ENCODE measurements at places on chromosomes 13 and 19.
A peak's percentile ranks its signal among the peaks of the same experiment; 100 is the strongest.

GRCh38 chr13:111883571-111884343, 183.2 kb upstream of the SOX1 start:
- DNase-seq, result no peak

- peak; percentile 75 for DNase-seq
Measured at GRCh38 chr19:46728693-46729339, 11.9 kb upstream of the PRKD2 start.

GRCh38 chr13:97133955-97134354, 88.2 kb upstream of the MBNL2 start:
- no peak for DNase-seq

DNA sequence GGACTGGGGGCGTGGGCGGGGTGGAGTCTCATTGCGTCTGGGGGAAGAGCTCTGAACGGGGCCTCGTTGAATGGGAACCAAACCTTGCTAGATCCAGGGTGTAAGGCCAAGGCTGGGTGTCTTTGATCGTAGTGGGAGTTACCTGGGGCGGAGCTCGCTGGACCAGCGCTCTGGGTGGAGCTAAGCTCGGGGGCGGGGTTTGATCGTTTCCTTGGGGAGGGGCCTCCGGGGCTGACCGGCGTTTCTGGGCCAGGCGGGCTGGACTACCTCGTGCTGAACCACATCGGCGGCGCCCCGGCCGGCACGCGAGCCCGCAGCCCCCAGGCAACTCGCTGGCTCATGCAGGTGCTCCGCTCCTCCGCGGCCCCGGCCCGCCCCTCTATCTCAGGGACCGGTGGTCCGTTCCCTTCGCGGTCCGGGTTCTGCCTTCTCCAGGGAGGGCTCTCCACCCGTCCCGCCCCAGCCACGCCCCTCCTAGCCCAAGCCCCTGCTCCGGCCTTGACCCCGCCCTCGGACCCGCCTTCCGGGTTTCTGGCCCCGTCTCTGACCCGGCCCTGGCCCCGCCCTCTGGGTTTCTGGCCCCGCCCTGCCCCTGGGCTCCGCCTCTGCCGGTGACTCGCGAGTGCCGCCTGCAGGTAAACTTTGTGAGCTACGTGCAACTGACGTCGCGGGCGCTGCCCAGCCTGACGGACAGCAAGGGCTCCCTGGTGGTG, 3.3 kb upstream of the RPL36 start:
- DNase-seq, result peak; percentile 88

- DNase-seq, result no peak
Measured at GRCh38 chr13:107969546-107969945, 245.8 kb downstream of the LIG4 start.

Data from activated T-helper 1 cell treated with Interleukin-2 at 50 U/mL for 16 hours (primary cell).